ENCODE measurements at places on chromosomes 5 and 9.

GRCh38 chr5:122150215-122150614, 20.9 kb downstream of the ZNF474 start:
- DNase-seq, result no peak

GRCh38 chr5:116454417-116454927, 120.2 kb downstream of the SEMA6A start:
- no peak for DNase-seq

DNA sequence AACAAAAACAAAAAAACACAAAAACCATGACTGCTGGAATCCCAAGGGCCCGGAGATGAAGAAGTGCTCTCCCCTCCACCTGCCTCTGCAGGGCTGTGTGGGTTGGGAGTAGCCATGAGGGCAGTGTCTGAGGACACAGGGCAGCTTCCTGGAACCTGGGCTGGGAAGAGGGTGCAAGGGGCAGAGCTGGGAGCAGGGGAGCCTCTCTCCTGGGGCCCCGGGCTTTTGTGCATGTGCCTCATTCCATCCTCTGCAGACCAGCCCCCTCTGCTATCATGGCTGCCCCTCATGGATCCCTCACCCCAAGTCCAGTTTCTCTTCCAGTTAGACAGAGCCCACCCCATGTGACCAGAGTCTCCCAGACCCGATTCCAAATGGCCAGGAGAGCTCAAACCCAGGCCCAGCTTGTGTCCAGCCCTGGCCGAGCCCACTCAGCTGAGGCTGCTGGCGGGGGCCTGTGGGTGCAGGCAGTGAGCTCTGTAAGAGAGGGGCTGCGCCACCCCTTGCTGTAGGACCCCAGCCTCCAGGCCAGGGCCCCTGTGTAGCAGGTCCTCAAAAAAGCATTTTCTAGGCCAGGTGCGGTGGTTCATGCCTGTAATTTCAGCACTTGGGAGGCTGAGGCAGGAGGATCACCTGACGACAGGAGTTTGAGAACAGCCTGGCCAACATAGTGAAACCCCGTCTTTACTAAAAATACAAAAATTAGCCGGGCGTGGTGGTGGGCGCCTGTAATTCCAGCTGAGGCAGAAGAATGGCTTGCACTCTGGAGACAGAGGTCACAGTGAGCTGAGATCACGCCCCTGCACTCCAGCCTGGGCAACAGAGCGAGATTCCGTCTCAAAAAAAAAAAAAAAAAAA, 44.5 kb downstream of the PLPP7 start:
- no peak for DNase-seq

DNA sequence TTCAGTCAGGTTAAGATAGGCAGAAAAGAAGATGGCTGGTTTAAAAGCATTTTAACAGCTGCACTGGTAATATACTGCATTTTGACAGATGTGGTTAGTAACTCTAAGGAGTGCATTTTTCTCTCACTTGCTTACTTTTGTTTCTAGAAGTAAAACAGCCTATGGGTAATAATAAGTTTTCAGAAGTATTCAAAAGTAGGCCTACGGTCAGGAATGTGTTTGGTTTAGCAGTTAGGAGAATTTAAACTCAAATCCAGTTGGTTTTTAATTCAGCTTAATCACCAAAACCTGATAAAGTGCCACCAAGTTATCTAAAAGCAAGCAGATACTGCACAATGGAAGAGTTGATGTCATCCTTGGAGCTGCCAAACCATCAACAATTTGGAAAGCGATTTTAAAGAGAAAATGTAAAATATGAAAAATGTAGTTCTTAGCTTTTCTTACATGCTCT, 160.3 kb downstream of the ARSB start:
- DNase-seq, result no peak

DNA sequence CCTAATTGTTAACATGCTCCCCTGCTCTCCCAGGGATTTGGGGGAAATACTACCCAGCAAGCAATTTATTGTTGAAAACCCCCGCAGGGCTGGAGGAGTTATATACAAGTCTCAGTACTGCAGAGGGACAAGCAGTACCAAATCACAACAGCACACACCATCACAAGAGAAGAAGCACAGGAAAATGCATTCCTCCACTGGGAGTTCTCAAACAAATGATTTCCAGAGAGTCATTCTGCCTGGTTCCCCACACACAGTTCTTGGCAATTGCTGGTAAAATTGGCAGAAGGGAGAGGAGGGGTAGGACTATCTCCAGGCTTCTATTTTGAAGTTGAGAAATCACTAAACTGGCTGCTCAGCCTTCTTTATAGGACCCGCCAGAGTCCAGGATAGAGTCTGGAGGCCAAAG, 16.8 kb downstream of the SIL1 start:
- no peak for DNase-seq

DNA sequence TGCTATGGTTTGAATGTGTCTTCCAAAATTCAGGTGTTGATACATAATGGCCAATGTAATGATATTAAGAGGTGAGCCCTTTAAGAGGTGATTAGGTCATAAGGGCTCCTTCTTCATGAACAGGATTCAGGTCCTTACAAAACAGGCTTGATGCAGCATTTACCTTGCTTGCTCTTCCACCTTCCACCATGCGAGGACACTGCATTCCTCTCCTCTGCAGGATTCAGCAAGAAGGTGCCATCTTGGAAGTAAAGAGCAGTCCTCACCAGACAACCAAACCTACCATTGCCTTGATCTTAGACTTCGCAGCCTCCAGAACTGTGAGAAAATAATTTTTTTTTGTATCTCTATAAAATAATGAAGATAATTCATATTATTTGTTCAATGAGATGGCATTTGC, 314.0 kb upstream of the SMARCA2 start:
- no peak for DNase-seq

GRCh38 chr5:181120306-181120705, 10.7 kb downstream of the OR2V1 start:
- DNase-seq, result no peak

- DNase-seq, result no peak
These were observed 48.8 kb downstream of the POC5 start for GRCh38 chr5:75668445-75668844.

DNA sequence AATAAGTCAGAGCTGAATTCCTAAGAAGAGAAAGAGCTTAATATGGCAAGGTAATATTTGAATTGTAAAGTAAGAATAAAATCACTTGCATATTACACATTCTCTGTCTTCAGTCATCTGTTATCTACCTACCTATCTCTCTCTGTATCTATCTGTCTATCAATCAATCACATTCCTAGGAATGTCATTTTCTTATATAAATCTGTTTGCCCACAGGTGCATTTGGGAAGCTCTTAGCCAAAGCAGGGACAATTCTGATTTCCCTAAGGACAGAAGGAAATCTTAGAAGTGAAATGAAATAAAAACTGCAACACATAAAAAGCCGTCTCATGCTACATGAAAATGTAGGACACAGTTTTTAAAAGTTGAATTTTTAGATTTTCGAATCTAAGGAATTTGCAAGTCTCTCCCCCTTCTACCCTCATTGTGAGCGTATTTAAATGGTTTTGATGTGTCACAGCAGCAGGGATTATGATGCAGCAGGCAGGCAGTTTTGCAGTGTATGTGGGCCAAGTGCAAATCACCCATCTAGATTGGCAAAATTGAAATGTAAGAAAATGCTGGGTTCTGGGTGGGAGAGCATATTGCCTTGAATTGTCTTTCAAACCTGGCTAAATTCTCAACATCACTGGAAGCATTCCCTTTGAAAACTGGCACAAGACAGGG, 155.7 kb downstream of the ACER2 start:
- no peak for DNase-seq

DNA sequence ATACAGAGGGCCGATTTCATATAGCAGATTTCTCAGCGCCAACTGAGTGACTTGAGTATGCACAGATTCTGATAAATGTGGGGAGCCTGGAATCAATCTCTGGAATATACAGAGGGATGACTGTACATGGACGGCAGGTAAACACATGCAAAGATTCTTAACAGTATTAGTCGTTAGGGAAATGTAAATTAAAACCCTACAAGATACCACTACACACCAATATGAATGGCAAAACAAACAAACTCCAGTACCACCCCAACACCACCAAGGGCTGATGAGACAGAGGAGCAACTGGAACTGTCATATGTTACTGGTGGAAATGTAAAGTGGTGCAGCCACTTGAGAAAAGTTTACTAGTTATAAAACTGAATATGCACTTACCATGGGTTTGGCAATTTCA, 8.3 kb upstream of the FER start:
- DNase-seq, result no peak

- no peak for DNase-seq
These were observed 407.4 kb downstream of the BRINP1 start for GRCh38 chr9:118961857-118962256.

DNA sequence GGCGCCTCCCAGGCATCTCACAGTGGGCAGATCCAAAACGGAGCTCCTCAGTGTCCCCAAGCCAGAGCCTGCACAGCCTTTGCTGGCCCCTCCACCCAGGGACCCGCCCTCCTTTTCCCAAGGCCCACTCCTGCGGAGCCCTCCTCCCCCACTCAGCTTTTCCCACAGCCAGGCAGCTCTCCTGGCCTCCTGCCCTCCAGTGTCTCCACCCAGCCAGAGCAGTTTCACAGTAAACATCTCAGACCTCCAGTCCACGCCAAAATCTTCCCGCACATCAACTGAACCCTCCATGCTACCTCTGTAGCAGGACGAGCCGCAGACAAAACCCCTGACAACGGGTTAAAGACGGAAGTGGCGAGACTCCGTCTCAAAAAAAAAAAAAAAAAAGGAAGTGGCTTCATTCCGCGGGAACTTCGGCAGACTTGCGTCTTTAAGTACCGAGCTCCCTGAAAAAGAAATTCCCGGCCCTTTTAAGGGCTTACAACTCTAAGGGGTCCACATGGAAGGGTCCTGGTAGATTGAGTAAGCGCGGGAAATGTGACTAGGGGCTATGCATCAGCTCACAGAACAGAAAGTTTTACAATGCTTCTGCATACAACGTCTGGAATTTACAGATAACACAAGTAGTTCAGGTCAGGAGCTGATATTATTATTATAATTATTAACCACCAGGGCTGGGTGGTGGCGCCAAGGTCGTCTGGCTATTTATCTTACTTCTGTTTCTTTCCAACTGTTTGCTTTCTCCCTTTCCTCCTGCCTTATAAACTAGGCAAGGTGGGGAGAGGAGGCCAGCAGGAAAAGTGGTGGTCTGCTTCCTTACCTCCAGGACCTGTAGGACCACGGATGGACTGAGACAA, 11.4 kb upstream of the GRIN1 start:
- no peak for DNase-seq

- DNase-seq, result no peak
These were observed 24.5 kb downstream of the CDC42SE2 start for GRCh38 chr5:131288328-131288727.

DNA sequence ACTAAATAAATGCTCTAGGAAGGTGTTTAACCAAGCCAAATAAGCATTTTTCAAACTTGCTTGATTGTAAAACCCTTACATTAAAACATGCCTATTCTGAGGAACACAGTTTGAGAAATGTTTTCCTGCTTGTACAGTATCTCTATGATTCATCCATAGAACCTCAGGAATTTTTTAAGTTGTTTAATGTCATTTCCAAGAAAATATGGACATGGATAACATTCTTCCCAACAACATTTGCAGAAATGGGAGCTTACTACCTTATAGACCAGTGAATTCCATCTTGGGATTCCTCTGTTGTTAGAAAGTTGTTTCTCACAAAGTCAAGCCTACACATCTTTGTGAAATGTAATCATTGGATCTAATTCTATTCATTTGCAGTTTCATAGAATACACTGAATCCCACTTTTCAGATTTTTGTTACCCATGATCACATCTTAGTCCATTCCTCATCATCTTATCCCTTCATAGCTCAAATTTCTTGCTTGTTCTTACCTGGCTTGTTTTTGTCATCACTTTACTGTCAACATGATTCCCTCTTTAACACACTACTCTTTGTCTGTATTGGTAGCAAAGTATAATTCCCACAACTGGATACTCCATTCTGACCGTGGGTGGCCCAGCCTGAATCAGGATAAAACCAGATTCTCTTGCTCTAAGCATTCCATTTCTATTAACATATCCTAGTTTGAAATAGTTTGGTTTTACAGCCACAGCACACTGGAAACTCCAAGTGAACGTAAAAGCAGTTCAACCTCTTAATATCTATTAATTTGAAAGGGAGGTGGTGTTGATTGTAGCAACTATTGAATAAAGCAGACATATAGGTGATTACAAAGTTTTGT, 49.4 kb upstream of the PAPPA start:
- DNase-seq, result no peak

GRCh38 chr5:75050415-75050814, 1.9 kb downstream of the GCNT4 start:
- DNase-seq, result no peak

DNA sequence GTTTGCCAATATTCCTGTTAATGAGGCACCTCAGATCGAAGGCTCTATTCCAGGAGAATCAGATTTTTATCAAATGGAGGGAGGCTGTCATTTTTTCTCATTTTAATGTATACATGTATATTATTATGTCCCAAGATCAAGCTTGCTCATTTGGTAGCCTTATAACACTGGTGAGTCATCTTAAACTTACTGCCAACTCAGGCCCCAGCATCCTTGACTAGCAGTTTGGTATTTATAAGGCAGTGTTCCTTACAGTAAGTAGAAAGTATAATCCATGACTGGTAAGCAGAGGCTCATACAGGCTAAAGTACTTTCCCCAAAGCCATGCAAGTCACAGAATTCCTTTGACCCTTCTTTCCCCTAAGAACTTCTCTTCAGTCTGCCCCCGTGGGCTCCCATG, 90.7 kb upstream of the NR3C1 start:
- DNase-seq, result no peak

DNA sequence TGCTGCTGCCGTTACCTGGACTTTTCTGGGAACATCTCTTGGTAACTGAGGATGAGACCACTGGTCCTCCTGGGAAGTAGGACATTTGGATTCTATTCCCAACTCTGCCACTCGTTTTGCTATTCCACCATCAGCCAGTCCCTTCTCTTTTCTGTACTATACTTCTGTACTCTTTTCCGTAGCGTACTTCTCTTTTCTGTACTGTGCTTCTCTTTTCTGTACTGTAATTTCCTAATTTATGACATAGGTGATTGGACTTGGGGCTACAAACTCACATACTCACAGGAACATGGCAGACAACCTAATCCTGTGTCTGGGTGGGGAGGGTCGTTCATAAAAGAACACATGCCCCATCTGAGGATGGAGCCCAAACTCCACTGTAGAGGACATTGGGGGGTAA, 335.3 kb upstream of the PANK3 start:
- DNase-seq, result no peak

DNA sequence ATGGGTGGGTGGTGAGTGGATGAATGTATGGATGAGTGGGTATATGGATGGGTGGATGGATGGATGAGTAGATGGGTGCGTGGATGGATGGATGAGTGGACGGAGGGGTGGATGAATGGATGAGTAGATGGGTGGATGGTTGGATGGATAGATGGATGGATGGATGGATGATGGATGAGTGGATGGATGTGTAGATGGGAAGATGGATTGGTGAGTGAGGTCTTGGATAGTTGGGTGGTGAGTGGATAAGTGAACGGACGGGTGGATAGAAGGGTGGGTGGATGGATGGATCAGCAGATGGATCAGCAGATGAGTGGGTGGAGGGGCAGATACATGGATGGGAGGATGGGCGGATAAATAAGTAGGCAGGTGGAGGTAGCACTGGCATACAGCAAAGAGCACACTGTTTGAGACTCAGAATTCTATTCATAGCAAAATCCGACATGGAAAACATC, 163.5 kb downstream of the C9orf50 start:
- DNase-seq, result no peak

Measured in activated naive CD8-positive, alpha-beta T cell treated with anti-CD3 and anti-CD28 coated beads, Interleukin-2, amount 10 ng/mL, durations not matched to agents 7 days and 5 days (primary cell).